AG09309 (cell line): ENCODE measurements at places on chromosomes 7 and 10.

- DNase-seq = peak; percentile 37
Observed at GRCh38 chr7:27605689-27606269, 56.9 kb downstream of the HIBADH start.

DNA sequence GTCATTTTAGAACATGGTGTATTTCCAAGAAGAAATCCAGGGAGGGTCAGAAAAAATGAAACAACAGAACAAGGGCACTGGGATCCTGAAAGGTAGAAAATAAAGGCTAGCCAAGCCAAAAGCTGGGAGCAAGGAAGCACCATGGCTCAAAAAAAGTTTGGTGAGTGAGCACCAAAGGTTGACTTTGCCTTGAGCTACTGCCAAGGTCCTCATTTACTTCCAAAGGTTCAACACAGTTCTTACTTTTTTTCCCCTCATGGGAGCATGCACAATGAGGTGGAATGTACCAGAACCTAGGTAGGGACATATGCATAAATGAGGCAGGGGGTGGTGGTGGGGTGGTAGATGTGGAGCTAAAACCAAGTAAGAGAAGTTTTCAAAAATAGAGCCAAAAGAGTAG lies 182.8 kb downstream of the CPEB3 start:
- no peak for DNase-seq

DNA sequence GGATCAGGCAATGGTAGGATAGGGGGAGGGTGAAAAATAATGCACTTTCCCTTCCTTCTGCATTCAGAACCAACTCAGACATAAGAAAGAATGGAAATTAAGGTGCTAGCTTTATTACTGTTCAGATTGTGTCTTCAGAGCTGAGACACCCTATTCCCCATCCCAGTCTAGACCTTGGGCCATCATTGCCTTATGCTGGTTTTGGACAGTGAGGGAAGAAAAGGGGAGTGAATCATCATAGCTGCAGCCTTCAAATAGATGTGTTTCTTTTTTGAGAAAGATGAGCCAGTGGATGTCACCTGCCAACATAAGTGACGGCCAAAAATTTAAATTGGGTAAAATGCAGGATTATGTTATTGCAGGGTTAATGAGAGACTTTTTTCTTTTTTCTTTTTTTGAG lies 27.0 kb upstream of the TOMM7 start:
- no peak for DNase-seq

- no peak for DNase-seq
Observed at GRCh38 chr7:41130086-41130485, 572.8 kb downstream of the INHBA start.

GRCh38 chr10:5570007-5570655 lies 45.4 kb downstream of the CALML3 start:
- no peak for DNase-seq

GRCh38 chr10:71522442-71523144 lies 125.9 kb downstream of the CDH23 start:
- DNase-seq = no peak

DNA sequence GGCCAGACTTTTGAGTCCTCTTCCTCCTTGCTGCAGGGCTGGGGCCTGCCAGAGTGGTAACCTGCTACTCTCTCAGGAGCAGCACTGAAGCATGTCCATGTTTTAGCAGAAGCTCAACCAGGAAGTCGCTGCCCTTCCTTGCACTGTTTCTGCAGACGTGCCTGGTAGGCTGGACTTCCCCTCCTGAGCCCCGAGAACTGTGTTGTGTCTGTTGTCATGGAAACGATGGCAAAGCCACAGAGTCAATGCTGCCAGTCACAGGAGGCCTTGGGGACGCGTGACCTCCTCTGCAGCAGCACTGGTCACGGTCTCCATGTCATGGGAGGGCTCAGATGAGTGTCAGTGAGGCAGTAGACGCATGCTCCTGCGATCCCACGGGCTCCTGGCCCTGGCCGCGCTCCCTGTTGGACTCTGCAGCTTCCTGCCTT lies 145.5 kb downstream of the FANK1 start:
- no peak for DNase-seq

GRCh38 chr10:24625778-24626177 lies 97.9 kb downstream of the ARHGAP21 start:
- DNase-seq = no peak

GRCh38 chr10:45817912-45818311 lies 29.4 kb downstream of the AGAP4 start:
- DNase-seq = no peak

DNA sequence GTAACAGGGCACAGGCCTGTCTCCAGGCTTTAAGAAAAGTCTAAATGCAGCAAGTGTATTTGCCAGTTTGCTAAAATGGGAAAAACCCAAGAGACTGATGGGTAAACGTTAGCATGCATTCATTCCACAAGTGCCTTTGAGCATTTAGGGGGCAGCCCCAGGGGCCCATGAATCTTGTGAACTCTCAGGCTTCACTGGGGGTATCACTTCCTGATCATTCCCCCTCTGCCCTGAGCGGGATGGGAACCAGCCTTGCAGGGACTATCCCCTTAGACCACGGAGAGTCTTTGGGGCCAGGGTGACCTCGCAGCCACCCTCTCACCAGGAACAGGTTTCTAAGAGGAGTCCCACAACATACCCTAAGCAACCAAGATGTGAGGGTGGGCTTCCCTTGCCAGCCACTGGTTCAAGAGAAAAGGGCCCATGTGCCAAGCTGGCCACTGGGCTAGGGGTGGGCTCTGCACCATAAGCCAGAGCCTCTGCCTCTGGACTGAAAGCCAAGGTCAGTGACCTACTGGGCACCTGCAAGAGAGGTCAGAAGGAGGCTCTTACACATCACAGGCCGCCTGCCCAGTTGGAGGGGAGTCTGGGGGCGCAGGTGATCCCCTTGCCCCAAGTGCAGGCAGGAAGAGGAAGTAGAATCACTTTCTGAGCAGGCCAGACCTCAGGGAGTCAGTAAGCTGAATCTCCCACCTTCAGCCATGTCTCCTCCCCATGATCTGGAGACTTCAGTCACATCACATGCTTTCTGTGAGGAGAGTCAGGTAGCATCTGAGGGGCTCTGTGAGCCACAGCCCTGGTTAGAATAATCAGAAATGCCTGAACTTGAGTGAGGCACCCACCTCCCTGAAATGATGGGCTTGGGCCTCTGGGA lies 75.0 kb downstream of the C10orf105 start:
- no peak for DNase-seq

- DNase-seq = no peak
Observed at GRCh38 chr7:109879287-109879828, 1211.6 kb upstream of the LRRN3 start.

GRCh38 chr7:76225379-76225778 lies 23.7 kb downstream of the SRRM3 start:
- no peak for DNase-seq

- DNase-seq = no peak
Observed at GRCh38 chr10:26430641-26431163, 7.4 kb upstream of the APBB1IP start.

DNA sequence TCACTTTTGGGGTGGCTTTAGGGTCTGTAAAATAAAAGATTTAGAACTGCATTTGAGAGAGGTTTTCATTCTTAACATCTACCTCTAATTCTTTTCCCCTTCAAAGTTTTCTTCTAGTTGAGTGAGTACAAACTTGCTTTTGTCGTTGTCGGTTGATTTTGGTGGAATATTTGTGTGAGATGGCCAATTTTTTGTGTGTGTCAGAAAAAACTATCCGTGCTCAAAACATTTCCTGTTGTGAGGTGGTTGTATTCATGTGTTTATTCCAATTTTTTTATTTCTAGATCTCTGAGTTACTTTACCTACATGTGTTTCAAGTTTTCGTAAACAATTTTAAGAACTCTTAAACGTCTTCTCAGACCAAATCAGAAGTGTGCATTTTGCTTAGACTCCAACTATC lies 1.6 kb downstream of the AHR start:
- DNase-seq = no peak

DNA sequence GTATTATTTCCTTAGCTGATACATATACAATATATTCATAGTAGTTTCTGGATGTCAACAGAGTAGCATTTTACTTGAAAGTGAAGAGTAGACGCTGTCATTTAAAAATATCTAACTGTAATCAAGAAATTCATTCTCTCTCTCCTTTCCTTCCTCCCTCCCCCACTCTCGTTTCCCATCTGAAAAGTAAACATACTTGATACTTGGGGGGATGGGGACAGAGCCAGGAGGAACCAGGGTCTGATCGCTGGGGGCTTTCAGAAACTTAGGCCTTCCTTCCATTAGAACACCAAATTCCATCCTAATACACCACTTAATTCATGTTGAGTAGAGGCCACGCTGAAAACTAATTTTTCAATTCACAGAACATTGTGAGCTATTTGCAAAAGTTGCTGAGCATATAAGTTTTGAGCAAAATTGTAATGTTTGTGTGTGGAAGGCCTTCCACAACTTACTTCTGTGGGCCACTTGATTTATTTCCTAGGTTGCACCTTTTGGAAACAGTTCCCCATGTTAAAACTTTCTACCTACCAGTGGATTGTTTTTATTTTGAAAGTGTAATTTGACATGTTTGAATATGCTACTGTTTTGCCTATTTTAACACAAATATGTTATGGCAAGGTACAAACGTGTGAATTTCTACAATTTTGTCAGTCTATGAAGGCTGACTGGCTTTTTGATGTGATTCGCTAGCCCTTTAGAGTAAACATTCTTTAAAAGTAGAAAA lies 35.2 kb downstream of the CNPY1 start:
- DNase-seq = no peak

- no peak for DNase-seq
Observed at GRCh38 chr7:26278770-26279169, 12.9 kb upstream of the SNX10 start.

GRCh38 chr10:130200179-130201042 lies 64.2 kb downstream of the GLRX3 start:
- no peak for DNase-seq

GRCh38 chr7:130152493-130153210 lies 52.6 kb downstream of the TMEM209 start:
- DNase-seq = no peak

GRCh38 chr10:27717861-27718260 lies 27.8 kb downstream of the MKX start:
- DNase-seq = no peak

- no peak for DNase-seq
Observed at GRCh38 chr7:140774371-140774770, 77.9 kb downstream of the NDUFB2 start.

DNA sequence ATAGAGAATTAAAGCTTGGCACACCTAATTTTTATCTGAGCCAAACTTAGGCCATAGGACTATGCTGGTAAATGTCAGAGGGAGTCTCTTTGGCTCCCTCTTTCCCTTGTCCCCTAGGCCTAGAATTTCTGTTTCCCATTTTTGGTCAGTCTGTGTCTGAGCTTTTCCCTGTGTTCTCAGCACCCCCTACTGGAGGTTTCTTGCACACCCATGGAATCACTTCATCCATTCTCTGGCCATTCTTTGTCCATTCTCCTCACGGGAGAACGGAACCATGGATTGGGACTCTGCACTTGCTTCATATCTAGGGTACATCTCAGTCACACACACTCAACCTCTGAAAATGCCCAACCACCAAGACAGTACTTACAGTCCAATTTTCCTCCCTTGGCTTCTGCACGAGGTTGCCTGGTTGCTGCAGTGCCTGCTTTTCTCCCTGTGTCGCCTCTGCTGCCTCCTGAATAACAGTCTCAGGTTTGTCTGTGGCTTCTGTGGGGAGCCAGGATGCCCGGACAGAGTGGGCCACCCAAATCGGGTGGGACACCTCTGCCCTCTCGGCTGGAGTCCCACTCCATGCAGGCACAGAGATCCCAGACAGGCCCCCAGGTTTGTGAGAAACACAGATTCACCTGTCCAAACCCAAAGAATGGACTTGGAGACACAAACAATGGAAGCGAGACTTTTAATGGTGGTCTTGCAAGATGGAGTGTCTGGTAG lies 35.1 kb upstream of the DNAH11 start:
- peak; percentile 3 for DNase-seq

DNA sequence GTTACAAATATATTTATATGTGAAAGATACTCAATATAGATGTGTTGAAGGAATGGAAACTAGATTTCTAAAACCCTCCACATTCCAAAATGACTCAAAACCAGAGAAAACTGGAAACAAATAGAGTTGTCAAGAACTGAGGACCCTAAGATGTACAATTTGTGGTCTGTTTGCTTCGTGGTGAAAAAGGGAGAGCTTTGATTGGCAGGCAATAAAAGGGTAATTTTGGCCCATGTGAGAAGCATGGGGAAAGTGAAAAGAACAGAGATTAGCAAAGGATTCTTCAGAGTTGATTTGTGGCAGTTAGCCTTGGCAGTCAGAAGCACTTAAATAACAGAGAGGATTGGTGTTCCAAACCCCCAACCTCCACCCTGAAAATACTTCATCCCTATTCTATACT lies 37.1 kb upstream of the DKK1 start:
- DNase-seq = no peak

DNA sequence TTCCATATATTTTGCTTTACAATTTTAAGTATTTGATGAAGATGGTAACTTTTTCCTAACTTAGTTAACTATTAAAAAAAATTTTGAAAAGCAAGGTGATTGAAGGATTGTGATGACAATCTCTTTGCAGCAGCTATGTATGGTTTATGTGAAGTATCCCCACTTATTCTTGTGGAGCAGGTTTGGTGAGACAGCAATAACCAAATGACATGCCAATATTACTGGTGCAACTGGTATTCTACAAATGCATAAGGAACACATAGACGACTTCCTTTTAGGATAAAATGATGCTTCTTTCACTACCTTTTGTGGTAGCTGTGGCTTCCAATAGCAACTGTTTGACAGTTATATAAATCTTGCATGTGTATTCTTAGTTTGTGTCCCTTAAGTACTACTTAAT lies 465.3 kb downstream of the PLXDC2 start:
- DNase-seq = no peak

DNA sequence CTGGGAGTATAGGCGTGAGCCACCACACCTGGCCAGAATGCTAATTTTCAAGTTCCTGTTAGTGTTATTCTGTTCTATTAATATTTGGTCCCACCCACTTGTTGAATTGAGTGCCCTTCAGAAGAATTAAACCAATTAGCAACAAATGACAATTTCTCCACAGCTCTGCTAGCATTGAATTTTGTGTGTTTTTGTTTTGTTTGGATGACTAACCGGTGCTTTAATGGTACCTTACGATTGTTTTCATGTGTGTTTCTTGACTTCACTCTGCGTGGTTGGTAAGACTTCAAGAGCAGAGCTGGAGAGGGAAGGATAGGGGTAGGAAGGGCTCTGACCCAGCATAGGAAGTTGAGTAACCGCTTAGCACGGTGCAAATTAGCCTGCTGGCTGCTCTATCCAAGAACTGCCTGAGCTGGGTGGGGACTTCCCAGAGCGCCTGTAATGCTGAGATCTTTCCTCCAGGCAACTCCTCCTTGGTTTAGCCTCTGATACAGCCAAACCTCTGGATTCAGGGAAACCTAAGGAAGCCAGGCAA lies 4.6 kb downstream of the ARPC1B start:
- peak; percentile 91 for DNase-seq

DNA sequence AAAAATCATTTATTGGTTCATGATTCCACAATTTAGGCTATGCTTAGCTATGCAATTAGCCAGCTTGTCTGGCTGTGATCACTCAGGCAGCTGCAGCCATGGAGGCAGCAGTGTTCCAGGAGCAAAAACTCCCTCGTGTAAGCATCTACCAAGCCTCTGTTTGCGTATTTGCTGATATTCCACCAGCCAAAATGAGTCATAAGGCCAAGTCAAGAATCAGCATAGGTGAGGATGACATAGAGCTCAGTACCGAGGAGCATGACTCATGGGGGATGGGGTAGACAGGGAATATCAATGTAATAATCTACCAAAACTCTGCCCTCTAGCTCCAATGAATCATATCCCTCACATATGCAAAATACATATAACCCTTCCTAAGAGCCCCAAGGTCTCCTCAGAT lies 63.3 kb downstream of the IMMP2L start:
- DNase-seq = no peak
